Ascending aorta (tissue), 2 donors: ENCODE measurements at places on chromosomes 3 and 15. TPM values are rescaled to one million over a fixed set of nuclear protein-coding genes. Genes with fewer than 3 reads are reported as not detected.

CAPN3 gene
- 7.1 TPM for total RNA-seq

WDR5B gene
- 1.8 TPM for total RNA-seq

SV2B gene
- 0.11 TPM for total RNA-seq

ATP11B gene
- total RNA-seq, result 117 TPM

CPN2 gene
- total RNA-seq, result not detected

GOLGA8M gene
- 0.75 TPM for total RNA-seq

CLDN16 gene
- not detected for total RNA-seq

TUSC7 gene
- total RNA-seq, result not detected

CLEC3B gene
- 130 TPM for total RNA-seq

HRG gene
- total RNA-seq, result 6.9 TPM

MAP6D1 gene
- total RNA-seq, result not detected

GPR149 gene
- total RNA-seq, result not detected

STRIT1 gene
- not detected for total RNA-seq

SLC2A2 gene
- total RNA-seq, result not detected

DPPA2 gene
- total RNA-seq, result not detected

FGF7 gene
- total RNA-seq, result 31.4 TPM

PTPRG gene
- 129 TPM for total RNA-seq

NANOGP8 gene
- not detected for total RNA-seq

ALS2CL gene
- 49.0 TPM for total RNA-seq

SCG5 gene
- total RNA-seq, result not detected

KLHL6 gene
- 1.5 TPM for total RNA-seq

AADACL2 gene
- total RNA-seq, result not detected

IDH2 gene
- total RNA-seq, result 49.7 TPM

ACTRT3 gene
- total RNA-seq, result 0.32 TPM

SLC28A1 gene
- total RNA-seq, result not detected

PRR20G gene
- not detected for total RNA-seq

PIERCE2 gene
- total RNA-seq, result not detected

CKMT1A gene
- total RNA-seq, result not detected

CSTA gene
- total RNA-seq, result not detected

RHOV gene
- not detected for total RNA-seq

SLC38A3 gene
- total RNA-seq, result not detected

KNL1 gene
- total RNA-seq, result not detected

GMNC gene
- total RNA-seq, result not detected
